ENCODE measurements at places on chromosomes 13 and 19.

- DNase-seq = no peak
These were observed 774 bp downstream of the GGN start for GRCh38 chr19:38386971-38387549.

- peak; percentile 84 for DNase-seq
These were observed 15.2 kb upstream of the TLE6 start for GRCh38 chr19:2962018-2962670.

- no peak for DNase-seq
These were observed 62.8 kb downstream of the ZNF536 start for GRCh38 chr19:30434797-30435594.

- peak; percentile 60 for DNase-seq
These were observed 12.9 kb downstream of the CARM1 start for GRCh38 chr19:10884274-10884673.

GRCh38 chr13:110746438-110746837, 32.9 kb downstream of the ING1 start:
- DNase-seq = no peak

DNA sequence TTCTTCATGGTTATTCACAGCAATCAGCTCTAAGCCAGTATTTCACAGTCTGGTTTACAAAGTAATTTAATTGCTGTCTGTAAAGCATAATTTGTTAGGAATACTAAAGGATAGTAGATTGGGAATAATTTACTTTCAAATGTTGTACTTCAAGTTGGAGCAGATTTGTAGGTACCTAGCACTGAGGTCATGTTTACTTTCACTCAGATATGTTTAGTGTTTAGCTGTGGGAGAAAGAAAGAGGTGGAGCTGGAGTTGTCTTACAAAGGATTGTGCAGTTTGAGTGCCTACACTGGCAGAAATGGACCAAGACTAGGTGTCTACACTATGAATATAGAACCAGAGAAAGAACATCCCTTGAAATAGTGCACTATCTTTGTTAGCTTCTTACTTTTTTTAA, 464.6 kb downstream of the PCDH9 start:
- DNase-seq = no peak

- DNase-seq = no peak
These were observed 49.6 kb upstream of the ARGLU1 start for GRCh38 chr13:106617561-106617960.

GRCh38 chr13:95793781-95794180, 116.8 kb downstream of the DNAJC3 start:
- no peak for DNase-seq

DNA sequence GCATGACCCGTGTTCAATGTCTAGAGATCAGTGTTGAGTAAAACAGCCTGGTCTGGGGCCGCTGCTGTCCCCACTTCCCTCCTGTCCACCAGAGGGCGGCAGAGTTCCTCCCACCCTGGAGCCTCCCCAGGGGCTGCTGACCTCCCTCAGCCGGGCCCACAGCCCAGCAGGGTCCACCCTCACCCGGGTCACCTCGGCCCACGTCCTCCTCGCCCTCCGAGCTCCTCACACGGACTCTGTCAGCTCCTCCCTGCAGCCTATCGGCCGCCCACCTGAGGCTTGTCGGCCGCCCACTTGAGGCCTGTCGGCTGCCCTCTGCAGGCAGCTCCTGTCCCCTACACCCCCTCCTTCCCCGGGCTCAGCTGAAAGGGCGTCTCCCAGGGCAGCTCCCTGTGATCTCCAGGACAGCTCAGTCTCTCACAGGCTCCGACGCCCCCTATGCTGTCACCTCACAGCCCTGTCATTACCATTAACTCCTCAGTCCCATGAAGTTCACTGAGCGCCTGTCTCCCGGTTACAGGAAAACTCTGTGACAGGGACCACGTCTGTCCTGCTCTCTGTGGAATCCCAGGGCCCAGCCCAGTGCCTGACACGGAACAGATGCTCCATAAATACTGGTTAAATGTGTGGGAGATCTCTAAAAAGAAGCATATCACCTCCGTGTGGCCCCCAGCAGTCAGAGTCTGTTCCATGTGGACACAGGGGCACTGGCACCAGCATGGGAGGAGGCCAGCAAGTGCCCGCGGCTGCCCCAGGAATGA, 1.5 kb upstream of the CEACAM5 start:
- no peak for DNase-seq

- peak; percentile 82 for DNase-seq
These were observed 74.5 kb upstream of the RAP2A start for GRCh38 chr13:97359181-97360057.

GRCh38 chr19:55683449-55684261, 8.6 kb downstream of the EPN1 start:
- no peak for DNase-seq

DNA sequence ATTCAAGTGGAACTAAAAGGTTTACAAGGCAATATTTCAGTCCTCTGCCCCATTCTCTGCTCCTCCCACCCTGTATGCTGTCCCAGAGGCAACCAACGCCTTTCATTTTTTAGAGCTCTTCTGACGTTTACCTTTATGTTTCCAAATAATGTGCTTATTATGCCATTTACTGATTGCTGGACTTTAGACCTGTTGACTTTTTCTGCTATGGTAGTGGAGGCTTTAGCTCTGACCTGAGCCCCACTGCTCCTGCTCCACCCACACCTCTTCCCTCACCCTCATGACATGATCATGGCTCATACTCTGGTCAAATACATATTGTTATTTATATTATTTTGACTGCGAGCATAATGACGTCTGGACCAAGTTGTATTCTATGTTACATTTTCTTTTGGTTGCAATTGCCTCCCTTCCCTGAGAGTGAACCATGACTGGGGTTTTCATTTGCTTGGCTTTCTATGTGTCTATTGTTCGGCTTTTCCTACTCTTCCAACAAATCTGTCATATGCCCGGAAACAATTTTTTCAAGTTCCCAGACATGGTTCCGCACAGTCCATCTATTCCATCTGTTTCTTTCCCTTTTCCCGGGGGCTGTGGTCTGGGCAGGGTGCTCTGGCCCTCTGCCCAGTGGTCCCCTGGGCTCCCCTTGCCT, 31.4 kb upstream of the GJB6 start:
- no peak for DNase-seq

DNA sequence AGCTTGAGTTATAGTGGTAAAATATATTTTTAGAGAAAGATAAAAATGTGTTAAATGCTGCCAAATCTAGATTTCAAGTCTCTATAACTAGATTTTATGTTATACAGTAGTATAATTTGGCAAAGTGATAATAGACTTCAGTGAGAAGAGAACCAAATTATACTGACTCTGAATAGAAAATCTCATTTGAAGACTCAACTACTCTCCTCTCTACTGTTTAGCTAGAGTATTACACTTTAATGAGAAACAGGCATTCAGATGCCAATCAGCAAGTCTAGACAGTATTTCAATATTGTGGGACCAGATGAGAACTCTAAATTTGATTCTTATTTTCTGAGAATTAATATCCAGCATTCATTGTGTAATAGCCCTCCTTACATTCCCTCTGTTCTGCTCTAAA, 311.2 kb downstream of the SLITRK5 start:
- no peak for DNase-seq

GRCh38 chr13:32045537-32045936, 14.0 kb downstream of the FRY start:
- no peak for DNase-seq

DNA sequence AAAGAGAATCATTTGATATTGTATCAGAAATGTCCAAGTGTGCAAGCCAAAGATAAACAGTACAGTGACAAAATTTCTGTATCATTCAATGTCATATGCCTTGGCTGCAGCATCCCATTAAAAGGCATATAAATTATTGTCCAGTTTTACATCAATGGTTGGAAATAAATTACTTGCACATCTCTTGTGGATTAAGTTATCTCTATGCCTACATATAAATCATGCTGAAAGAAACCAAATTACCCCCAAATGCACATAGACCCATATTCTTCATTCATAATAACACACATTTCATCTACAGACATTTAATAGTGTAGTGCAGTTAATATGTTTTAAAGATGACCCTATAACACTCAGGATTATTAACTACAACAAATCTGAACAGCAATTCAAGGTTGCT, 1415.7 kb upstream of the PCDH9 start:
- no peak for DNase-seq

DNA sequence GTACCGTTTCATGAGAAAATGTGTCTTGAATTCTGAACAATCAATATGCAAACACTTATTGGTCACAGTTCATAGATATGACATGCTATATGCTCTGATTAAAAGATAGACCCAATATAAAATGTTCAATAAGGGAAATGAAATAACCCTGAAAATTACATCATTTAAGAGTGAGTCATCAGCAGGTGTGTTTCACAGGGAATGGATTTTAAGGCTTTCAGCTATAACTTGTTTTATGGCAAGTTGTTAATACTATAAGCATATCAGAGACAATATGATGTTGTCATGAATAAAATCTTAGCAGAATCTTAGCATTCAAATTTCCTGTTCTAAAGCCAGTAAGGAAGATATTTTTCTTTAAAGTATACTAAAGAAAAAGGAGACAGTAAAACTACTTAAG, 483.4 kb upstream of the PCDH9 start:
- no peak for DNase-seq

DNA sequence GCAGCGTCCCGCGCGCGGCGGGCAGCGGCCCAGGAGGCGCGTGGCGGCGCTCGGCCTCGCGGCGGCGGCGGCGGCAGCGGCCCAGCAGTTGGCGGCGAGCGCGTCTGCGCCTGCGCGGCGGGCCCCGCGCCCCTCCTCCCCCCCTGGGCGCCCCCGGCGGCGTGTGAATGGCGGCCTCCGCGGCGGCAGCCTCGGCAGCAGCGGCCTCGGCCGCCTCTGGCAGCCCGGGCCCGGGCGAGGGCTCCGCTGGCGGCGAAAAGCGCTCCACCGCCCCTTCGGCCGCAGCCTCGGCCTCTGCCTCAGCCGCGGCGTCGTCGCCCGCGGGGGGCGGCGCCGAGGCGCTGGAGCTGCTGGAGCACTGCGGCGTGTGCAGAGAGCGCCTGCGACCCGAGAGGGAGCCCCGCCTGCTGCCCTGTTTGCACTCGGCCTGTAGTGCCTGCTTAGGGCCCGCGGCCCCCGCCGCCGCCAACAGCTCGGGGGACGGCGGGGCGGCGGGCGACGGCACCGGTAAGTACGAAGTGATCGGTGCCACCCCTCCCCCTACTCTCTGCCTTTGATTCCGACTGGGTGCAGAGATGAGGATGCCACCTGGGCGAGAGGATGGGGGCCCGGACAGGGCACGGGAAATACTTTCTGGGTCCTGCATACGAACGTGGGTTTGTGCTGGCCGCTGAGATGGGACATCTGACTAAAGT, 874 bp downstream of the TRIM28 start:
- peak; percentile 35 for DNase-seq

DNA sequence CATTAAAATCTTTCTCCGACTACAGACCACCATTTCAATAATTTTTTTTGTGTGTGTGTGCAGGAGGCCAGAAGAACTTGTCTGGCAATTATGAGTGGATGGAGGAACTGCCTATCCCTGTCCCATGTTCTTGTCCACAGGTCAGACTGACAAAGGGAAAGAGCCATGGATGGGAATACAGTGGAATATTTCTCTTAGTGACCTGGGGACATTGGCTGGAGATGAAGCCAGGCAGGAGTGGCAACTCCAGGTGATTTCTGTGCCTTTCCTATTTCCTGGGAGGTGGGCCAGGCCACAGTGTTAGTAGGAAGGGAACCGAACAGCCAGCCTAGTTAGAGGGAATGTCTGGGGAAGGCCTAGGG, 3.7 kb downstream of the PSG9 start:
- no peak for DNase-seq

- no peak for DNase-seq
These were observed 99.9 kb downstream of the DOCK9 start for GRCh38 chr13:98877936-98878335.

- peak; percentile 53 for DNase-seq
These were observed 60.6 kb downstream of the NDFIP2 start for GRCh38 chr13:79541426-79542049.

DNA sequence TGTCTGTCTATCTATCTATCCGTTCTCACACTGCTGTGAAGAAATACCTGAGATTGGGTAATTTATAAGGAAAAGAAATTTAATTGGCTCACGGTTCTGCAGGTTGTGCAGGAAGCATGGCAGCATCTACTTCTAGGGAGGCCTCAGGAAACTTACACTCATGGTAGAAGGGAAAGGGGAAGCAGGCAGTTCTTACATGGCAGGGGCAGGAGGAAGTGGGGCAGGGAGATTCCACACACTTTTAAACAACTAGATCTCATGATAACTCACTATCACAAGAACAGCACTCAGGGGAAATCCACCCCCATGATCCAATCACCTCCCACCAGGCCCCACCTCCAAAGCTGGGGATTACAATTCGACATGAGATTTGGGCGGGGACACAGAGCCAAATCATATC, 105.3 kb downstream of the SLC10A2 start:
- DNase-seq = no peak

DNA sequence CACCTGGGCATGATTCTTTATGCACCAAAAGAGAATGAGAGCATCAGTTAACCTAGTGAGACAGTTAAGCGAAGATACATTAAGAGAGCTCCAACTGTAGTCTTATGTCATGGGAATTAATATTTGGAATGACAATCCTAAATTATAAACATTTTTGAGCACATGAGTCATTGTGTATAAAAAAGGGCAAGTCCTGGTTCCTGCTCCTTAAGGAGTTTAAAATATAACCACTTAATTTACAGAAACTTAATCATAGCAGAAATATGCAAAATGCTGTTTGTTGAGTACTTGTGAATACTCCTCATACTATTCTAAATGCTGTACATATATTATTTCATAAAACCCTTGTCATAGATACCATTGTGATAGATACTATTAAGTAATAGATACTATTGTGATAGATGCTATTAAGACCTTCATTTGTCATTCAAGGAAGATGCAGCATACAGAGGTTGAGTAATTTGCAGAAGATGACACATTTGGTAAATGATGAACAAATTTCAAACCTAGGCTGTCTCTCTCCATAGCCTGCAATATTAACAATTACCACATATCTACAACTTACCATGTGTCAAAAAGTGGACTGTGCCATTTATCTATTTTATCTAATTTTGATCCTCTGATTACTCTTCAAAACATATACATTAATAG, 301.0 kb downstream of the TBC1D4 start:
- peak; percentile 25 for DNase-seq

Measured in fibroblast of gingiva (primary cell).